ENCODE measurements at places on chromosomes 12 and 14.

DNA sequence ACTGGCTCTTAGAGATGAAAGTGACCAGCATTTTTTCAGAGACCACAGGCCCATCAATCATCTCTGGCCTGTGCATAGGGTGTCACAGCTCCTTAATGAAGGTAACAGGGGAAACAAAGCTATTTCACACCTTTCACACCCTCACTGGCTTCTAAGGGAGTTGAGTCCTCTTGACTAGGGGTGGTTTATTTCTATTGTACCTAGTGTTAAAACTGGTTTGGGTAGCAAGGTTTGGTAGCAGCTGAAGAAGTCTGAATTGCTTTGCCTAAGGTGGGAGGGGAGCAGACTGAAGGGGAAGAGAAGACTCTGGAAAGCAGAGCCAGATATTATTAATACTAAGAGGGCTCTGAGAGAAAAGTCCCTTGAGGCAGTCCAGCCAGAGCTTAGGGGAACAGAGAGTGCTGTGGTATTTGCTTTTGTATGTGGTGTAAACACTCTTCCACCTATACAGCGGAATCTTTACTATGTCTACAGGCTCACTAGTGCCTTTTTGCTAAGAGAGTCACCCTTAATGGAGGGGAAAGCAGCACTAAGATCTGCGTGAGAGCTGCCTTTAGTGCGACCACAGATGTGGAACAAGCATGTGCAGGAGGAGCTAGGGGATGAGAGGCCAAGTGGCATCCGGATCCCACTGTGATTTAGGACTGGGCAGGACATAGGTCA, 95.8 kb downstream of the STXBP6 start:
- no peak for DNase-seq

GRCh38 chr12:49762468-49762847, 21.1 kb downstream of the TMBIM6 start:
- DNase-seq: no peak

DNA sequence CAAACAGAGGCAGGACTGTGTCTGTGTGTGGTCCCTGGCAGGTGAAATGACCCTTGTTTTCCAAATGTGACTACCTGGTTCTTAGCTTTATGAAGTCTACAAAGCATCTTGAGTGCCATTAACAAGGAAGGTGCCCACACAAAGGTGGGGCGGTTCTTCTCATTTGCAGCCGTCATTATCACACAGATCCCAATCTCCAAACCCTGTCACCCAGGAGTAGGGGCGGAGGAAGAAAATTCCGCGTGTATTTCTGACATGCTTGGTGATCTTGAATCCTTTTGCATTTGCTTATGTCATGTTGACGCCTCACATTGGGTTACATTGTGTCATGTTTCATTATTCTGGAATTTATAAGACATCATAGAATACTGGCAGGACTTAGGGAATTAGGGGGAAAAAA, 277.3 kb downstream of the VRK1 start:
- no peak for DNase-seq

DNA sequence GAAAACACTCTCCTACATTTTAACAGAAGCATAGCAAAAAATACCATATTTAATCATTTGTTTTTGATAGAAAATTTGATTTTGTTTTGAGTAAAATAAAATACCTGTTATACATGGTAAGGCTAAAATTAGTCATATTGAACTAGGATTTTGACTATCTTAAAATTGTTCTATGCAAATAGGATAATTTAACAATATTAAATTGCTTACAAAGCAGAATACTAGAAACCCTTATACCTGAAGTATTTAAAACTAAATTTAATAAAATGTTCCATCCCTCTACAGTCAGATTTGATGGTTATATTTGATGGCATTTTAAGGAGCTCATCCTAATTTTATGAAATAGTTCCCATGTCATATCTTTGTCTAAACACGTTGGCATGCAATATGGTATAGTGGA, 323.2 kb downstream of the GPHN start:
- DNase-seq: no peak

GRCh38 chr12:69042557-69042956, 109.6 kb upstream of the CPM start:
- no peak for DNase-seq

- no peak for DNase-seq
These were observed 8.3 kb upstream of the ELK3 start for GRCh38 chr12:96185914-96186313.

DNA sequence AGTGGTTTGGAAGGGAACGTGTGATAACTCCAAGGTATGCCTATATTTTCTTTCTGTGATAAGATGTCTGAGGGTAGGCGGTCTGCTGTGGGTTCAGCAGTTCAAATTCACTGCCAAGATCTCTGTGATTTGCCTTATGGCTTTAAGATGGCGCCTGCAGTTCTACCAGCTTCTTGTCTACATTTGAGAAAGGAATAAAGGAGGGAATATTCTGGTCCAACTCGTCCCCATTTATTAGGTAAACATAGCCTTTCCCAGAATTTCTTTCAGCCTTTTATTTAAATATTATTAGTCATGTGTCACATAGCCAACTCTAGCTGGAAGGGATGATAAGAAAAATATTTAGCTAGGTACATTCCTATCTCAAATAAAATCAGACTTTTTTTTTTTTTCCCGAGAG, 48.8 kb downstream of the KCNJ8 start:
- no peak for DNase-seq

DNA sequence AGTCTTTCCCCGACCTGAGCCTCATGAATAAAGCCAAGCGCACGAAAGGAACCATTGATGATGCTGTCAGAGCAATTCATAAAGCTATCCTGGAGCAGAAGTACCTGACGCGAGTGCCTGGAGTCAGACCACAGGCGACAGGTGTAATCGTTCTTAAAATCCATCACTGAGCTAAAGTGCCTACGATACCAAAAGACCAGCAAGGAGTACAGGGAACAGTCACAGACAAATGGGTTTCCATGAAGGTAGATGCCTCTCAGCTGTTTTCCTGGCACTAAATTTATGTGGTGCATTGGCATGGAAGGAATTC, 1.4 kb upstream of the PCED1B start:
- DNase-seq: no peak

DNA sequence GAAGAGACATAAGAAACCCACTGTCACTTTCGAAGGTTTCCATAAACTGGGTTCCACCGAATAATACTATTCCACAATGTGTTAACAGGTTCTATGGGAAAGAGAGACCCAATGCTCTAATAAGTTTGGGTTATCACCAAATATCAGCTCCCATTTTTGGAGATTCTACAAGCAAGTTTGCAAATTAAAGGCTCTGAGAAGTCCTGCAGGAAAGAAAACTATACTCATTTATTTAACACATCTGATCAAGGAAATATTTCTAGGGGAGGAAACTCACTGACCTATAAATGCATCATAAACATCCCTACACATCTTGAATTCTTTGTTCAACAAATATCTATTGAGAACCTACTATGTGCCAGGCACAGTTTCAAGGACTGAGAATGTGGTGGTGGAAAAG, 161.4 kb downstream of the KSR2 start:
- no peak for DNase-seq

- DNase-seq: no peak
These were observed 15.5 kb downstream of the KIF21A start for GRCh38 chr12:39427360-39427808.
